SJCRH30 (cell line): ENCODE measurements at places on chromosomes 16 and 17. TPM values are rescaled to one million over a fixed set of nuclear protein-coding genes. Genes with fewer than 3 reads are reported as not detected.

DNA sequence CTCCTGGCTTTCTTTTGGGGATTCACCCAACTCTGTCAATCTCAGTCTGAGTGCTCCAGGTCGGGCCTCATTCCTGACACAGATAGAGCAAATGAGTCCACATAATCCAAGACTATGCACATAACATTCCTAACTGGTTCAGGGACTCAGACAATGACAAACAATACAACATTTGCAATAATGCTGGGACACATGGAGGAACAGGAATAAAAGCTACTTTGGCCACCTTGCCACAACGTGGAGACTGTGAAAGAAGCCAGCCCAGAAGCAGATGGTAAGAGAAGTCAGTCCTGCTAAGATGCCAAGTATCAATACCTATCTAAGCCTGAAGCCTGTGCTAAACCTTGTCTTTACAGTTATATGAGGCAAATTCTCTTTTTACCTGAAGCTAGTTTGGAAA lies 39.0 kb downstream of the GLG1 start:
- DNase-seq: no peak

DNA sequence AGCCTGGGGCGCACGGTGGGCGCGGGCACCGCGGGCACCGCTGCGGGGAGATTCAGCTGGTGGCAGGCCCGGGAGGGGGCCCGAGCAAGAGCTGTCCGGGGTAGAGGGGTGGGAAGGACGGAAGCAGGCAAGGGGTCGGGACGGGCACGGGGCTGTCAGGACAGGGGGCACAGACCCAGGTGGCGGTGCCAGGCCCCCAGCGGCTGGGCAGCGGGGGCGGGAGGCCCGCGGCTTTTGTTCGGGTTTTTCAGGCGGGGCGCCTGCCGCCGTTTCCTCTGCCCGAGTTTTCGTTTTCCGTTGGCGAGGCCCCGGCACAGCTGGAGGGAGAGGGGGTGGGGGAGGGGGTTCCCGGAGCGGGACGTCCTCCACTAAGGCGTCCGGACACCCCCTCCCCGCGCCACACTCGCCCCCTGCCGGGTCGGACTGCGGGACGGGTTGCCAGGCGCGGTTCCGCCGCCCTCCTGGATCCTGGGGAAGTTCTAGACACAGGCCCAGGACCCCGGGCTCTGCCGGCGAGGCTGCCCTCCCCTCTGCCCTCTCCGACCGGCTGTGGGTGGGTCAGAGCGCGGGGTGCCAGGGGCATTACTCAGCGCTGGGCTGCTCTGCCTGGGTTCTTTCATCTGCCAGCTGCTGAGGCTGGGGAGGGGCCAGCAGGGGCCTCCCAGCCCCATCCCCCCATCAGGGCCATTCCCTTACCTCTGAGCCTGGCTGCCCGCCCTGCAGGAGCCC lies 543 bp downstream of the ARHGAP23 start:
- DNase-seq: no peak

GRCh38 chr17:82188001-82188961 lies 24.4 kb downstream of the CCDC57 start:
- DNase-seq: no peak

Gene SLC46A1
- total RNA-seq: 10.6 and 11.0 TPM in 2 replicates

- DNase-seq: no peak
These were observed 4.3 kb downstream of the AMDHD2 start for GRCh38 chr16:2524339-2524938.

GRCh38 chr17:1267471-1267943 lies 2.7 kb upstream of the BHLHA9 start:
- DNase-seq: peak; percentile 20

- DNase-seq: no peak
These were observed 15.9 kb downstream of the ADPRM start for GRCh38 chr17:10713318-10713717.

Gene ITPRIPL2
- total RNA-seq: 3.5 and 3.6 TPM in 2 replicates

Gene TMEM238L
- total RNA-seq: not detected in 2 replicates

DNA sequence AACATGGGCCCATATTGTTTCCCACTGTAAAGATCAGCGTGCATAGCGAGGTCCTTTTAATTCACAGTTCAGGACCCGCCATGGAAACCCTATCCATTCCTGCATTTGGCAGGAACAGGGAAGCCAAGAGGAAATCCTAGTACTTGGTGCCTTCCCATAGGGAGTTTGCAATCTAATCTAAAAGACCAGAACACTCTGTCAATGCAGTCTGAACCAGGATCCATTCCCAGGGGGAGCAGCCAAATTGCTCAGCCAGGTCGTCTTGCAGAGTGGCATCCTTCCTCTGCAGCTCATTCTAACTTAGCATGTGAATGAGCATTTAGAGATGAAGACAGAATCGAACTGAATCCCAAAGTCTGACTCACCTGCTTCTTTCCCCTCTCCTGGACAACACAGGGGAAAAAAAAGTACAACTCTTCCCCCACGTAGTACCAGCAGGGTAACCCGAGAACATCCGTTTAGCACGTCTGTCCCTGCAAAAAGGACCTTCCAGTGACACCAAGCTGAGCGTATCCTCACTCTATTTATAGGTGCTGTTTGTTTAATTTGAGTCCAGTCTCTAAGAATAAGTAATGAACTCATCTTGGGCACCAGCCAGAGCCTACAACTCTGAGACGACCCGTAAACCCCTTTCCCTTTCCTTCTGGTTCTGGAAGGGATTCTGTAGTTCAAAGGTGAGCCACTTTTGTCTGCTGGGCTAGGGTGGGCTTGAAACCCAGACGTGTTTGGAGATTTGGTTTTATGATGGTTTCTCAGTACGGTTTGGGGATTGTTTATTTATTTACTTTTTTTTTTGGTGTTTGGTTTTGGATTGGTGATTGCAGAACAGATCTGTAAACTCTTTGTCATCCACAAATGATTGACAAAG lies 74.5 kb downstream of the ERCC4 start:
- DNase-seq: no peak

DNA sequence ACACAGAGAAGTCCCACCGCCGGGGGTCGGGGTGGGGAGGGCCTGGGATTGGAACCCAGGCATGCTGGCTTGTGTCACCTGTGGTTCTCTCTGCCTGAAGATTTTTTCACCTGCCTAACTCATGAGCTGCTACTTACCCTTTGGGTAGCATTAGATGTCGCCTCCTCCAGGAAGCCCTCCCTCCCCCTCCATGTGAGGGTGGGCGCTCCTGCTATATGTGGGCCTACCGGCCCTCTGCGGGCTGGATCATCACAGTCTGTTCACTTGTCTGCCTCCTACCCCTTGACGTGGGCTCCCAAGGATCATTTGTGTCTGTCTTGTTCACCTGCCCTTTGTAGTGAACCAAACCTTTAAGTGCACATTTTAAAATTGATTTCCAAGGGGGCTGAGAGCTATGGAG lies 106.8 kb downstream of the SEC14L1 start:
- no peak for DNase-seq

Gene CMTM2
- total RNA-seq: 5.4 and 6.2 TPM in 2 replicates

DNA sequence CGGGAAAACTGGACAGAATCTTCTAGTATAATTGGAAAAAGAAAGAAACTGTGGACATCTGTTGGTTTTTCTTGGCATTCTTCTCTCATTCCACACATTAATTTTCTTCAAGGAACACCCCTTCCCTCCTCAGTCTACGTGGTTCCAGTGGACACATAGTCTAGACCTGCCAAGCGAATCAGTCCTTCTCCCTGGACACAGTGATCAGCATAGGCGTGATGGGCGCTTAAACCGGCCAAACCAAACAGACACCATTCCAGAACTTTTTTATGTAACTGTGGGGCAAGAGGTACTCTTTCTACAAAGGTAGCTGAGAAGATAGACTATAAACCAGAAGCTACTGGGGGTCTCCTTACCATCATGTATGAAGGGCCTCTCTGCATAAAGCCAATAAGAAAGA lies 121.8 kb upstream of the COX10 start:
- no peak for DNase-seq

DNA sequence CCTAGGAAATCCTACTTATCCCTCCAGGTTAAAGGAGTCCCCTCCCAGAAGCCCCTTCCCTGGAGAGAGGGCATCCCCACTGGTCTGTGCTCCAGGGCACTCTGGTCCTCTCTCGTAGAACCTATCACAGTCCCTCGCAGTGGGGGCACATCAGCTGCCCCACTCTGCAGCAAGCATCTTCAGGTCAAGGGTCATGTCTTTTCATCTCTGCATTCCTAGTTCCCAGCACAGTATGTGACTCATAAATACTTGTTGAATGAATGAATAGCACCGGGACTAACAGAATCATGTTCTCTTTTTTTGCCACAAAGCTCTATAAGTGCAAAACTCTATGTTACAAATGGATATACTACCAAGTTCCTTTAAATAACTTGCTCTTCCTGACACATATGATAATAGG lies 36.0 kb downstream of the RNF157 start:
- no peak for DNase-seq

DNA sequence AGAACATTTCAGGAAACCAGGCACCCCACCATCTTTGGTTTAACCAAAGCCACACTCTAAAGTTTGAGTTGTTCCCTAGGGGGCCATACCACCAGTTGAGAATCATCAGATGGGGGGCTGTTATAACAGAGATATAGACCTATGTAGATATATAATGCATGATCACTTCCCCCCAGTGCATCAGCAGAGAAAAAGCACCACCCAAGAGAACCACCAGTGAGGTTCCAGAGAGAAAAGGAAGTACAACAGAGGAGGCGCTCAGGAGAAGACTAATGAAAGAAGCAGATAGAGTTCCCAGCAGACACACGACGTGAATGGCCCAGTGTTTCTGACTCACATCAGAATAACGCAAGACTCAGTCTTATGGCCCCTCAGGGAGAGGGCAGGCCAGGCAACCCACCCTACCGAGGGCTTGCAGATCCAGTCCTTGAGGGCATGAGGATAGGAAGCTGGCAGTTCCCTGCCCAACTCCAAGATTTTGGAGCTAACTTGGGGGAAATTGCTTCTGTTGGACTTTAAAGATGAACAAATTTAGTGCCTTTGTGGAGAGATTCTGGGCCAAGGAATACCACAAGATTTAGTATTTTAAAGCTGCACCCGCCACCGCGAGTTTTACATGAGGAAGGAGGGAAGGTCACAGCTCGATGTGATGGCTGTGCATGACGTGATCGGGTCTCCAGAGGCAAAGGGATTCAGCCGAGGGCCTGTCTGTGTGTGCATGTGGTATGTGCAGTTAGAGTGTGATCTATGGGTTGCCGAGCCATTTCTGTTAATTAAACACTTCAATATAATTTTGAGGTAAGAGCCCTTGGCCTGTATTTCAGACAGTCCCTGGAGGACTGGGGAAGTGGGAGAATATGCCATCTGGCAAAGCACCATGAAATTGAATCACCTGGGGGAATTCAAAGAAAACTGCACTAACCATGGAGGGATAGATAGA lies 53.1 kb downstream of the AIPL1 start:
- DNase-seq: no peak

DNA sequence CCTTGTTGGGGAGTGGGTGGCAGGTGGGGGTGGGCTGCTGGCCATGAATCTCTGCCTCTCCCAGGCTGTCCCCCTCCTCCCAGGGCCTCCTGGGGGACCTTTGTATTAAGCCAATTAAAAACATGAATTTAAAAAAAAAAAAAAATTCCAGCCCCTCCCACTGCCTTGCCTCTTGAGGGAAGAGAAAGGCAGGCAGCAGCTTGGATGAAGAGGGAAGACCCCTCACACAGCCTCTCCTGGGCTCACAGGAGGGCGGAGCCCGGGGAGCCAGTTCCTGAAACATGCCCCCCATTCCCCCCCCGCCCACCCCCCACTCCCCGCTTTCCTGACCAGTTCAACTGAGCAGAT lies 1.8 kb upstream of the TCAP start:
- no peak for DNase-seq

Gene CDH11
- 65.1 and 73.1 TPM in 2 replicates for total RNA-seq

DNA sequence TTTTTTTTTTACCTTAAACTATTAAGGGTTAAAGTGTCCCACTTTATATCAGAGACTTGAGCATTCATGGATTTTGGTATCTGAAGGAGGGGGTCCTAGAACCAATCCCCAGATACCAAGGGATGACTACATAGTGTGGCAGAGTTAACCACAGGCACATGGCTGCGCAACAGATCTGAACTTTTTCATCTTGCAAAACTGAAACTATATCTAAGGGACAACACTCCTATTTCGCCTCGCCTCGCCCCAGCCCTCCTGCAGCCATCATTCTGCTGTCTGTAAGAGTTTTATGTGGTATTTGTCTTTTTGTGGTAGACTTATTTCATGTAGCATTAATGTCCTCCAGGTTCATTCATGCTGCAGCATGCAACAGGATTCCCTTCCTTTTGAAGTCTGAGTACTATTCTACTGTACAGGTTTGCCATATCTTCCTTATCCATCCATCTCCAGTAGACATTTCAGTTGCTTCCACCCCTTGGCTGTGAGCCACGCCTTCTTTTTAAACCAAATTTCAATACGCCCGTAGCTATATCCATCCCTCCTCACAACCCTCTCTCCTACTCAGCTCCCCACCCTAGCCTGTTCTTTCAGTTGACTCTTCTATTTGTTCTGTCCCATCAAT lies 53.2 kb downstream of the AMFR start:
- no peak for DNase-seq

DNA sequence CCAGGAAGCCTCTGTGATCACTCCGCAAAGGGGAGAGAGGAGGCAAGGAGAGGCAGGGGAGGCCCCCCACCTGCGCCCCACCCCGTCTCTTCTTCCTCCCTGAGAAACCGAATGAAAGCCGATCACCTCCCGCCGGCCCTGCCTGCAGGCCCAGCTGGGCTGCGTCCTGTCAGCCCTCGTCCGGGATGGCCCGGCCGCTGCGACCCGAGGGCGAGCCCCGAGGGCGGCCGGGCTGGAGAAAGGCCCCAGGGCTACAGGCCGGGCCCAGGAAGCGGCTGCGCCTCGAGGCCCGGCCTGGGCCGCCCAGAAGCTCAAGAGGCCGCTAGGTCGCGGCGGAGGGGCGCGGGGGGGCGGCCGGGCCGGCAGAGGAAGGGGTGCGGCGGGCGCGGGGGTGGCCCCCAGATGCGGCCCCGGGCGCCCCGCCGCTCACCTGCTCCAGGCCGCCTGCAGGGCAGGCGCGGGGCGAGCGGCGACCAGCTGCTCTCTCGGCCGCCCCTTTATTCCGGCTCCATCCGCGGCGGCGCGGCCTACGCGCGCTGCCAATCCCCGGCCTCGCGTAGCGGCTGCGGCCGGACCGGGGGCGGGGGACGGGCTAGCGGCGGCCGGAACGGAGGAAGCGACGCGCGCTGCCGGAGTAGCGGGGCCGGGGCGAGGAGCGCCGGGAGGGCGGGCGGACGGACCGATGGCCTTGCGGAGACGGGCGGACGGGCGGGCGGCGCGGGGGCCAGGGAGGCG lies at the start of gene ZNF319:
Gene ZNF319, minus strand, starts transcription at position 702 of the 735 bp plus-strand sequence. CDS start 2,407 bp downstream, outside the sequence.
- DNase-seq: no peak
